ENCODE measurements at places on chromosomes 5 and 9. TPM values are rescaled to one million over a fixed set of nuclear protein-coding genes. Genes with fewer than 3 reads are reported as not detected.

Gene NUTM2G
- not detected for total RNA-seq

DNA sequence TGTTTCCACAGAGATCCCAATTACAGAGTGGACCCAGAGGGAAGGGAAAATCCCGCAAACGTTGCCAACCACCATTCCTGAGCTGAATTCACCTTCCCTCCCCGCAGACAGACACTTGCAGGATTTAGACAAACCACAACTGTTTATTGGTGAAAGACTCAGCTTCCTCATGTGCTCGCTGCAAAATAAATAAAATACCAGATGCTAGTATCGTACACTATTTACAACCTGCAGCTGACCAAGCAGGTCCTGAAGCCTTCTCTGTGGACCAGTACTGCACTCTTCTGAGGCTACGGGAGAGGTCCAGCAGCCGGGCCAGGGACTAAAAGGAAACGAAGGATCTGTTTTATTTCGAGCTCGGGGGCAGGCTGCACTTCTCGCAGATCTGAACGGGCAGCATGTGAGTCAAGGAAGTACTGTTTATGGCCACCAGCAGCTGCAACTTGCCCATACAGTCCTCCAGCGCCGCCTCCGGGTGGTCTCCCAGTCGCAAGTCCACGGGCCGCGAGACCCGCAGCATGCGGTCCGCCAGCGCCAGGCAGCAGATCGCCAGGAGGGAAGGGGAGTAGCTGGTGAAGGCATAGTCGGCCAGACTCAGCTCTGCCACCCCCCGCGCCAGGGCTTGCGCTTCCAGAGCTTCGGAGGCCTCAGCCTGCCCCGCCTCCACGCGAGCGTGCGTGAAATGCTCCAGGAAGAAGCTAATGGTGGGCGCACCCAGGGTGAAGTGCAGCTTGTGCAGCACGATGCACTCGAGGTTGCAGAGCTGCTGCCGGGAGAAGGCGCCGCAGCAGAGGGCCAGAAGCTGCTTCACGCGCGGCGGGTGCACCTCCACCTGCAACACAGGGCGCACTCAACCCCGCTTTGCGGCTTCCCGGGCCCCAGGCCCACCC lies 2.1 kb downstream of the CCNO start:
- DNase-seq = peak; percentile 48
- no peaks in the 10 kb centered on the region for H3K36me3 ChIP-seq
- H3K4me3 ChIP-seq = no peak overlapping the region
- H3K27me3 ChIP-seq = peaks cover 53% of the 10 kb centered on the region

- no peaks in the 10 kb centered on the region for H3K36me3 ChIP-seq
- H3K4me1 ChIP-seq = no peaks in the 10 kb centered on the region
- H3K27me3 ChIP-seq = no peaks in the 10 kb centered on the region
- no peak overlapping the region for H3K27ac ChIP-seq
- no peak for DNase-seq
These were observed 1.1 kb downstream of the SLC28A3 start for GRCh38 chr9:84339503-84339902.

Gene CSF1R
- not detected for total RNA-seq

DNA sequence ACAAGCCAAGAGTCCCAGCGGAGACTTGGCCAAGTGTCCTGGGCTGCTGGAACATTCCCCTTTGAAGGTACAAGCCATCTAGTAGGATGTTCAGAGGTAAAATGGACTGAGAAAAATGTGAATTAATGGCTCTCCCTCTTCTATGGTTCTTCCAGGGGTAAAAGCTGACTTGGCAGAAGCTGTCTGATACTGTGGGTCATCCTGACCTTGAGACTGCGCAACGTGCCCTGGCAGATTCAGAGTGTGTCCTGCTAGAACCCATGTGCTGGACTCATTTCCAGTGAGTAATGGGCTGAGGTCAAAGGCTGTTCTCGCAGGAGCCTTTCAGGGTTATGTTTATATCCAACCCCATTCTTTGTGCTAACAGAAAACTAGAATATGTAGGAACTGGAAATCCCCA lies 423.0 kb upstream of the CD180 start:
- H3K4me1 ChIP-seq = no peaks in the 10 kb centered on the region
- H3K27ac ChIP-seq = no peak overlapping the region
- no peak for DNase-seq
- no peak overlapping the region for H3K4me3 ChIP-seq
- no peaks in the 10 kb centered on the region for H3K36me3 ChIP-seq
- no peaks in the 10 kb centered on the region for H3K27me3 ChIP-seq

GRCh38 chr5:135428586-135428985 lies 18.6 kb downstream of the DCANP1 start:
- H3K4me3 ChIP-seq = no peak overlapping the region
- no peak overlapping the region for H3K27ac ChIP-seq
- DNase-seq = no peak
- H3K36me3 ChIP-seq = no peaks in the 10 kb centered on the region

Gene ATG10
- 5.9 TPM for total RNA-seq

GRCh38 chr5:167143716-167144115 lies 1147.7 kb upstream of the WWC1 start:
- no peak overlapping the region for H3K27ac ChIP-seq
- no peaks in the 10 kb centered on the region for H3K4me1 ChIP-seq
- no peaks in the 10 kb centered on the region for H3K36me3 ChIP-seq
- no peak overlapping the region for H3K4me3 ChIP-seq

DNA sequence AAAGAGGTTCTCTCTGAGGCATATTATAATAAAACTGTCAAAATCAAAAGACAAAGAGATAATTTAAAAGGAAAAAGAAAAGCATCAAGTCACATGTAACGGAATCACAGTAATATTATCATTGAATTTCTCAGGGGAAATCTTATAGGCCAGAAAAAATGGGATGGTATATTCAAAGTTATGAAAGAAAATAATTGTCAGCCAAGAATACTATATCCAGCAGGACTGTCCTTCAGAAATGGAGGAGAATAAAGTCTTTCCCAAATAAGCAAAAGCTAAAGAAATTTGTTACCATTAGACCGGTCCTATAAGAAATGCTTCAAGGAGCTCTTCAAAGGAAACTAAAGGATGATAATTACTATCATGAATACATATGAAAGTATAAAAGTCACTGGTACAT lies 342.0 kb upstream of the GRAMD2B start:
- H3K4me1 ChIP-seq = no peaks in the 10 kb centered on the region
- H3K27ac ChIP-seq = no peak overlapping the region
- H3K27me3 ChIP-seq = no peaks in the 10 kb centered on the region
- DNase-seq = no peak
- H3K4me3 ChIP-seq = no peak overlapping the region

GRCh38 chr9:127664324-127664677 lies 42.5 kb upstream of the CFAP157 start:
- no peak overlapping the region for H3K4me3 ChIP-seq
- no peaks in the 10 kb centered on the region for H3K4me1 ChIP-seq
- H3K27me3 ChIP-seq = no peaks in the 10 kb centered on the region
- H3K36me3 ChIP-seq = peaks cover 14% of the 10 kb centered on the region

Gene IFNB1
- total RNA-seq = not detected

GRCh38 chr5:156522651-156523529 lies 195.9 kb downstream of the SGCD start:
- no peak overlapping the region for H3K4me3 ChIP-seq
- no peak overlapping the region for H3K27ac ChIP-seq
- no peak for DNase-seq

Gene PCDHGB1
- total RNA-seq = 0.62 TPM

DNA sequence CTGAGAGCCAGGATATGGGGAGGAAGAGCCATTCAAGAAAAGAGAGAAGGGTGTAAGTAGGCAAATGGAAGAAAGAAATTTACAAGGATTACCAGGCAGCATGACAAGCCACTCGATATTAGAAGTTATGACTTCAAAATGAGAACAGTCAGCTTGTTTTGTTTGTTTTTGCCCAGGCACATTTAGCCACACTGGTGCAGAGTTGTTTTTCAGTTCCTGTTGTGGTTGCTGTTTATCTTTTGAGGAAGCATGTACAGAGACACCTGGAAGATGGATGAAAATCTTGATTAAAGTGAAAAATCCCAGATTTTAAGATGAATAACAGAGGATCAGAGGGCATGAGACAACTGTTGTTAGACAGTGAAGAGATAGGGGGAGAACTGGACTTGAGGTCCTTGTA lies 199.1 kb downstream of the MTRR start:
- H3K27ac ChIP-seq = no peak overlapping the region
- H3K36me3 ChIP-seq = no peaks in the 10 kb centered on the region
- no peaks in the 10 kb centered on the region for H3K27me3 ChIP-seq
- no peak for DNase-seq
- H3K4me3 ChIP-seq = no peak overlapping the region
- no peaks in the 10 kb centered on the region for H3K4me1 ChIP-seq

DNA sequence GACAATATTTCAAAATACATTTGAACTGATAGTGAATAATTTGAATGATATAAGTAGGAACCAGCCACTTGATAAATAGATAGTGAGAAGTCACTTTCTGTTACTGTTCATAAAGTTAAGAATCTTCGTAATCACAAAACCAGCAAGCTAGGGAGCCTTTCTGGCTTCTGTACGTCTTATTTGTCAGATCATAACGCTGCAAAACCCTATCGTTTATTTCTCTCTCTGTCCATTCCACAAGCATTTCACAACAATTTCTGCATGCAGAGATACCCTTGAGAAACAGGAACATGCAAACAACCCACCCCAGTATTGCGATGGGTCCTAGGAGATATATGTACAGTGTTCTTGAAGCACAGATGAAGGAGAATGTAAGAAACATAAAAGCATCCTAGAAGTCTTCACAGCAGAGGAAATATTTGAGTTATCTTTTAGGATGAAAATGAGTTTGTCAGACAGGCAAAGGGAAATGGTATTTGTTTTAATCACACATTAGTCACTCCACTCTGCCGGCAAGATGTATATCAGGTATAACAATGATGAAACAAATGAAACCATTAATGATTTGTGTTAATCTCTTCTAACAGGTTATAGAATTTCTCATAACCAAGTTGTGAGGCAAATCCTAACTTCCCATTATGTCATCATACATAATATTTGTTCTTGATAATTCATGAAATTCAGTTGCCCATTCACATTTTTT lies 668.7 kb upstream of the FTMT start:
- no peaks in the 10 kb centered on the region for H3K27me3 ChIP-seq
- H3K4me3 ChIP-seq = no peak overlapping the region
- peak overlapping the region; percentile 15 for H3K27ac ChIP-seq

DNA sequence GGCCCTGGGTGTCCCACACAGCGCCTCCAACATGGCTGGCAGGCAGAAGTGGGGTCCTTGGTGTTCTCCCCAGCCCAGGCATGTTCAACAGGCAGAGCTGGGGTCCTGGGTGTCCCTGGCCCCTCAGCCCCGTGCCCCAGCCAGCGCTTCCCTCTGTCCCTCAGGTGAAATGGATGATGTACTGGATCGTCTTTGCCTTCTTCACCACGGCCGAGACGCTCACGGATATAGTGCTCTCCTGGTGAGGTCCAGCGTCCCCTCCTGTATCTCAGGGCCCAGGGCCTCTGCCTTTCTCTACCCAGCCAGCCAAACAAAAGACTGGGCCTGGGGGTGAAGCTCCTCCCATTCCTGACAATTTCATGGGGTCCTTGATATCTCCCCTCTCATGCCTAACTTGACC lies 2.4 kb downstream of the REEP2 start:
- no peak overlapping the region for H3K27ac ChIP-seq
- DNase-seq = no peak
- H3K4me3 ChIP-seq = no peak overlapping the region

Gene IL3
- not detected for total RNA-seq

- H3K36me3 ChIP-seq = no peaks in the 10 kb centered on the region
- H3K4me3 ChIP-seq = no peak within 1 kb of the TSS
- H3K27me3 ChIP-seq = peaks cover 2% of the 10 kb centered on the region
- H3K27ac ChIP-seq = no peak within 1 kb of the TSS
These were observed at the start of gene PTGES for GRCh38 chr9:129752900-129753729. Gene PTGES (minus strand): TSS chr9:129753042. CDS start chr9:129753012, 30 bp downstream.

Measured in endothelial cell of umbilical vein (primary cell).